ENCODE measurements at places on chromosomes 16 and 17.

DNA sequence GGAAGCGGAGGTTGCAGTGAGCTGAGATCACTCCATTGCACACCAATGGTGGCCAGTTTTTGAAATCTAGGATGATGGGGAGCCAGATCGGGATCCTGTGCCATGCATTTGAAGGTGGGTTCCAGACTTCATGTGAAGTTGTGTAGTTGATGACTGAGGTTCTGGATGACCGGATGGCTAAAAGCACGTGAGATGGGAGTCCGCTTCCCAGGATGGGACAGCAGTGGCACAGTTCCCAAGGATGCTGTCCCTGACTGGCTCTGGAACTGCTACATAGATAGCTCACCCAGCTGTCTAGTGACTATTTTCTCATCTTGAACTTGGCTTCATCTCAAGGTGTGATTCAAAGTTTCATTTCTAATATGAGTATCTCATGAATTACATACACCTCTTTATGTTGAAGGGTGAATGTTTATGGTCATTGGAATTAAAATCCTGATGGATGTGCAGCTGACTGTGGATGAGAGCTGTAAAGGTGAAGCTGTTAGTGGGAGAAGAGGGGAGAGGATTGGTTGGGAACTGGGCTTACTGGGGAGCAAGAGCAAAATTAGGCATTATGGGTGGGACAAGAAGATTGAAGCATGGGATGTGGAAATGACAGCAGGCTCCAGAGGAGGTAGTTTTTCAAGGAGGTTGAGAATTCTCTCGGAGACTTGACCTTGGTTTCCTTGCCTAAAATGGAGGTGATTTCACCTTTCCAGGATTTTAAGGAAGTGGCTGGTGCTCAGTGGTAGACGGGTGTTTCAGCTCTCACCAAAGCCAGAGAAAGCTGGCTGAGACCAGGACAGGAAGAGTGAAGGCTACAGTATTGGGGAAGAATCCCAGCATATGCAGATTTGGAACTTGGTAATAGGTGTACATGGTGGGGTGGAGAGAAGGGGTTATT, 8.2 kb downstream of the TUFM start:
- DNase-seq = no peak

DNA sequence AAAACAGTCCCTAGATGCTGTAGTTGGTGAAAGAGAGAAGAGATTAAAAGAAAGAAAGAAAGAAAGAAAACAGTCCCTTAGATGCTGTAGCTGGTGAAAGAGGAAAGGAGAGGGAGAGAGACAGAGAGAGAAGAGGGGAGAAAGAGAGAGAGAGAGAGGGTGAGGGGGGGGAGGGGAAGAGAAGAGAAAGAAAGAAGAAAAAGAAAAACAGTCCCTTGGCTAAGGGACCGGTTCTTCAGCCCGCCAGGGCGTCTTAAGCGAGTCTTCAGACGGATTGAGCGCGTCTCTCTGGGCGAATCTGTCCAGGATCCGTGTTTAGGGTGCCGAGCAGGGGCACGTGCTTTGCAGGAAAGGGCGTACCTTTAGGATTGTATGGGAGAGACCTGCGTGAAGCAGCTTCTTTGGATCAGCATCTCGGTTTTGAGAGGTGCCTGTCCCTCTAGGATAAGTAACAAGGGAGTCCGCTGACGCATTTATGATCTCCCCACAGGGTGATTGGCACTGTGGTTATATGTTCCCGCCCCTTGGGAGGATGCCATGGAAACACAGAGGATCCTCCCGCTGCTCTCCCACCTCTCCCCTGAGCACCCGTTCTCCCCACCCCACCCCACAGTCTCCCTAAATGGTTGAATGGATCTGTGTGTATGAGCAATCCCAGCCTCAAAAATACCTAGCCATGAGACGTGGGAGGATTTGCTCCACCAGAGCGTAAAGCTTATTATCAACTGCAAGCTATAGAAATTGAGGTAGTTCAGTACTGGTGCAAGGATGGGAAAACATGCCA, 16.7 kb downstream of the GNGT2 start:
- DNase-seq = peak; percentile 72

DNA sequence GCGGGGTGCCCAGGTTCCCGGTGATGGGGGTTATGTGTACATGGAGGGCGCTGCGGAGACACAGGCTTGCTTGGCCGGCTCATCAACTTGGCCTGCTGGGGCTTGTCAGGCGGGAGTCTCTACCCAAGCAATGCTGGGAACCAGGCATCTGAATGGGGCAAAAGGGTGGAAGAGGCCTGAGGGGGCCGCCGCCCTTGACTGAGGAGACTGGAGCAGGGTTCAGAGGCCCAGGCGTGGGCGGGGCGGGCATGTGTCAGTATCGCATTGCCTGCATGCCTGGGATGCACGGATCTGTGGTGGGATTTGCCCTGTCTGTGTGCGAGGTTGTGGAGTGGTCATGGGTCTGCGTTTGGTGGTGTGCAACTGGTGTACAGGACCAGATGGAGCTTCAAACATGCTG, 21.1 kb downstream of the ARHGAP23 start:
- peak; percentile 73 for DNase-seq

DNA sequence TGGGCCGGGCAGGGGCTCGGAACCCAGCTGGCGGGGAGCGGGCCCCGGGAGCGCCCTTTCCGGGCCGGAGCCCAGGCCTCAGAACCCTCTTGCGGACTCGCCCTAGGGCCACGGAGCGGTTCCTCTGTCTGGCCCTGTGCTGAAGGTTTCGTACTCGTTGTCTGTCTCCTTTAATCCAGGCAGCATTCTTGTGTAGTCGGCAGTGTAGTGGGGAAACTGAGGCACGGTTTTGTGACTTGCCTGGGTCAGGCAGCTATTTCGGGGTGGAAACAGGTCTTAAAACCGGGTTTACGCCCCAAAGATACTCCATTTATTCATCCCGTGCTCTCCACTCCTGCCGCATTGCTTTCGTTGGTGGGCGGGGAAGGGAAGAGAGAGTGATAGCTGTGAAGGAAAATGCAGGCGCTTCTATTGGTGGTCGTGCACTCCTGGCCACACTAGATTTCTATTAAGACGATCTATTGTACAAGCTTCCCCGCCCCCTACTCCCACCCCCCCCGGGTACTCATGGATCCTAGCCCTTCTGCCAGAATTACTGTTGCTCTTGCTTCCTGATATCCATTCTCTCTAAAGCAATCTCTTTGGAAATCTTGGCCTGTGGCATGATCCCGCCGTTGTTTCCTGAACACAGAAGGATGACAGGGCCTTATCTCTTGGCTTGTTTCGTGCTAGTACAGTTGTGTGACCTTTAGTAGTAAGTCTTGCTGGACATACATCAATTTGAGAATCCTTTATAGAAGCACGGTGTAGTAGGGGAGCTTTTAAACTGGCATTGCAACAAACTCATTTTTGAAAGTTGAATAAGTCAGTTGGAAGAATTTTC, 751 bp downstream of the DCAF7 start:
- DNase-seq = peak; percentile 66

DNA sequence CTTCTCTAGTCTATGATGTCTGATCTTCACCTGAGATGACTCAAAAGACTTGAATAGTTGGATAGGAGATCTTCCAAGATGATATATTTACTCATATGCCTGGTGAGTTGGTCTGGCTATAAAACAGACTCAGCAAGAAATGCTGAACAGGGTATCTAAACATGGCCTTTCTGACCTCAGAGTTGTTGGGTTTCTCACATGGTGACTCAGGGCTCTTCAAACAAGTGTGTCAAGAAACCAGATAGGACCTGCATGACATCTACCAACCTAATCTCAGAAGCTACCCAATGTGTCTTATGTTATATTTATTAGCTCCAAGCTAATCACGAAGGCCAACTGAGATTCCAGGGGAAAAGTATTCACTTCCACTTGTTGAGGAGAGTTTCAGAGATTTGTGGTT, 1477.3 kb downstream of the CDH8 start:
- DNase-seq = no peak

GRCh38 chr17:78969865-78970264, 9.9 kb downstream of the LGALS3BP start:
- DNase-seq = no peak

DNA sequence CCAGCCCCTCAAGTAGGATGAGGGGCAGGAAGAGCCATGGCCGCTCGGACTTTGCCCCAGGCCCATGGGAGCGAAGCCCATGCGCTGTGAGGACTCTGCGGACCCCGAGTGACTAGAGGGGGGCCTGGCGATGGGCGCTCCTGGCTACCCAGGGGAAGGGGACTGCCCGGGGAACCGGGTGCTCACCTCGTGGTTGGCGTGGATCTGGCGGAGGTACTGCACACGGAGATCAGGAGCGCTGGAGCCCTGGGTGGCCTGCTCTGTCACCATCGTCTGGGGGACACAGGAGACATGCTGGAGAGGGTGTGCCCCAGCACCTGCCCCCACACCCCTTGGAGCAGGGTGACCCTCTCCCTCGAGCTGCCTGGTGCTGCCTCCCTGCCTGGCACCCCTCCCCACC, 11.0 kb downstream of the FAAP100 start:
- DNase-seq = no peak

GRCh38 chr16:58094791-58095574, 34.2 kb downstream of the CFAP20 start:
- no peak for DNase-seq

GRCh38 chr16:25126820-25127232, 15.3 kb downstream of the LCMT1 start:
- peak; percentile 85 for DNase-seq

GRCh38 chr17:35499548-35499947, 37.9 kb downstream of the SLFN12L start:
- DNase-seq = no peak

DNA sequence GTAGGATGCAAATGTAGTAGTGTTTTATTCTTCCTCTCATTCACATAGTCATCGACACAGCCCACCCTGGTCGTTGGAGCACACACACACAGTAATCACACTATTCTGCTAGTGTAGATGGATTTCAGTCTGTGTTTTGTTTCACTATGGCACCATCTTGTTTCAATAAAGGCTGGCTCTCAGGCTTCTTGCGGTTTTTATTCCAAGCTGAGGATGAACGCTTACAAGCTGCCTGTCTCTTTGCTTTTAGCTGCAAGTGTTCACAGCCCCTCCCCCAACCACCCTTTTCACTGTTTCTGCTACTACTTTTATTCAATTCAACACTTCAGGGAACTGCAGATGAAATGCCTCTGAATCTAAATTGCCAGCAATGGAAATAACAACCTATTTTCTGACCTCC, 140.9 kb upstream of the PMFBP1 start:
- peak; percentile 17 for DNase-seq

GRCh38 chr16:88809068-88809675, 2.6 kb downstream of the APRT start:
- DNase-seq = peak; percentile 54

DNA sequence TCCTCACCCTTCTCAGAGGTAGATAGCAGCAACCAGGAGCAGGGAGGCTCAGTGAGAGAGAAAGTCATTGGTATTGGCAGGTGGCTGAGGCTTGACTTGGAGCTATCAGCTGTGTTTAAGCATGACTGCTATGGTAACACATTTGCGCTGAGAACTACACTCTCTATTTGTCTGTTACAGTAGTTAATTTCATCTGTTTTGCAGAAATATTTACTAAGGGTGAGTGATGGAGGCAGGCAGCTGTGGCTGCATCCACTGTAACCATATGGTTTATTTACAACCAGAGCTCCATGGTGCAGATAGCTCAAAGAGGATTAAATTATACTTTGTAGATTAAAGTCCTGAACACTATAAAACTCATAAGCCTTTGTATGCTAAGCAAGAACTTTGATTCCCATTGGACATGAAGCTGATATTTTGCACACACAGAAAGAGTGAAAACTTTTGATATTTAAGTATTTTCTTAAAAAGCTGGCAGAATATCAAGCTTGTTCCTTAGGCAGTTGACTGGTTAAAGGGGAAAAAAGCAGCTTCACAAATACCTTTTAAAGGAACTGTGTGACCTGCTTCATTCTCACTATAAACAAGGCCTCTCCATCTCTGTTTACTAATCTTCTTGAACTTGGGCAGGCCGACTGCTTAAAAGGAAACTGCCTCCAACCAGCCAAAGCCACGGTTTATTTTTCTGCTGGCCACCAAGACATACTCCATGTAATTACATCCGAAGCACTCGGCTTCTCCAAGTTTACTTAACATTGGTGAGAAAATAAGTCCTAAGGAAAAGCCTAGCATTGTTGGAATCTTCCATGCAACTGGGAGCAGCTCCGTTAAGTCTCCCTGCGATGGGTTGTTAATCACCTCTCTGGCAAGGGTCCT, 299.8 kb upstream of the ZFHX3 start:
- no peak for DNase-seq

DNA sequence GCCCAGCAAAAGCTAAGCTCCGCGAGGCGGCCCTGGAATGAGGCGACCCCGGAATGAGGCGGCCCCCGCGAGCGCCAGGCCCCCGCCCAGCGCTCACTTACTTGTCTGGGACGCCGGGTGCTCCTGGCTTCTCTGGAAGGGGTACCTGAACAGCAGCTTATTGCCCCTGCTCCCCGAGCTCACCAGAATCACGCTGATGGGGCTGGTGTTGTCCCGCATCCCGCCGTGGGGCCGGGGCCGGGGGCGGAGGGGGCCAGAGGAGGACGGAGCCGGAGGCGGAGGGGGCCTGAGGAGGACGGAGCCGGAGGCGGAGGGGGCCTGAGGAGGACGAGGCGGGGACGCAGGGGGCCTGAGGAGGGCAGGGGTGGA, 440 bp downstream of the NPRL3 start:
- peak; percentile 9 for DNase-seq

GRCh38 chr16:17444658-17445057, 26.1 kb downstream of the XYLT1 start:
- no peak for DNase-seq

DNA sequence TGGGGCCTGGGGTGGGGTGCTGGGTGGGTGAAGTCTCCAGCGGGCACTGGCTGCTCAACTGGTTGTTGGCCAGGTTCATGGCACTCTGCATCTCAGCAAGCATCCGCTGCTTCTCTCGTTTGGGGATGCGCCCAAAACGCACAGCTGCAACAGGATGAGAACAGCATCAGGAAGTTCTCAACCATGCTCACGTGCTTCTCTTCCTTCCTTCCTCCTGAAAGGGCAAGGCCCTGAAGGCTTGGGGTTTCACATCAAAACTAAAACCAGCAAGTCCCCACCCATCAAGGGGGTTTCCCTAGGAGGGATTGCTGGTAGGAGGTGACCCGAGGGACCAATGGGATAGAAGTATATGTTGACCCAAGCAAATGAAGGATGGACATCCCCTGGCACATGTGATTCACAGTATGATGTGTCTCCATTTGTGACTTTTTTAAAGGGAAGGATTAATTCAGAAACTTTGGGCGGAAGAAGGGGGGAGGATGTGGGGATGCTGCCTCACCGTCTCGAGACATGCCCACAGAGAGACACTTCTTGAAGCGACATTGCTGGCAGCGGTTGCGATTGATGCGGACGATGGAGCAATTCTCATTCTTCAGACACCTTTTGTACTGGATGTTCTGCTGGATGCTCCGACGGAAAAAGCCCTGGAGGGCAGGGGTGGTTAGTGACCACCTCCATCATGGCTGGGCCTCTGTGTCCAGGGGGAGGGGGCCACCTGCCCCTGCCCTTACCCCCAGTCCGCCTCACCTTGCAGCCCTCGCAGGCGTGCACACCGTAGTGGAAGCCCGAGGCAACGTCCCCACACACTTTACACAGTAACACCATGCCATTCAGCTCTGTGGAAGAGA, 4.2 kb downstream of the NR1D1 start:
- no peak for DNase-seq

- DNase-seq = no peak
These were observed 8.1 kb downstream of the SERPINF1 start for GRCh38 chr17:1769822-1770477.

All from EL (cell line).